ENCODE measurements at places on chromosomes 13 and 19. TPM values are rescaled to one million over a fixed set of nuclear protein-coding genes. Genes with fewer than 3 reads are reported as not detected.

Gene UPK1A
- polyA plus RNA-seq: 1.0 TPM

GRCh38 chr19:51726049-51726448 lies 2.3 kb upstream of the HAS1 start:
- peak; percentile 27 for DNase-seq

GRCh38 chr13:50156561-50157127 lies 141.4 kb downstream of the KCNRG start:
- no peak for DNase-seq

- no peak for DNase-seq
Measured at GRCh38 chr13:20140487-20140886, 20.4 kb downstream of the GJA3 start.

DNA sequence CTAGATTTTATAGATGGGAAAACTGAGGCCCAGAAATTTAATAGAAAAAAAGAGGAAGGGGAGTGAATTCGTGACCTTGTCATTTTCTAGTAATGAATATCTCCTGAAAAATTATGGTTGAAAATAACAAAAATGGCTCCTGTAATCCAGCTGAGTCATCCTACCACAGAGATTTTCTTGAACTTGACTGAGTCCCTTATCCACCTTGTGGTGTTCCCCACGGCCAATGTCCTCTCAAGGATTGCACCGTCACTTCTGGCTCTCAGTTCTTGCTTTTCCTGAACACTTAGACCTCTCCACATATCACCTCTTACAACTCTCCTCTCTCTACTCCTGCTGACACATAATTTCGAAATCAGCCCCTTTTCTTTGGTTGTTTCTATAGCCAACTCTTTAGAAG lies 1.2 kb upstream of the KATNAL1 start:
- no peak for DNase-seq

Gene CYP2B6
- not detected for polyA plus RNA-seq

Gene CEACAM20
- polyA plus RNA-seq: 0.53 TPM

Gene PNMA8C
- polyA plus RNA-seq: 1.2 TPM

- DNase-seq: no peak
Measured at GRCh38 chr19:49524812-49525455, 2.9 kb upstream of the RCN3 start.

Gene PPP1R13L
- polyA plus RNA-seq: 13.3 TPM

- DNase-seq: no peak
Measured at GRCh38 chr19:33865306-33865705, 68.6 kb downstream of the KCTD15 start.

- DNase-seq: no peak
Measured at GRCh38 chr13:99737481-99738245, 233.9 kb downstream of the ZIC5 start.

- DNase-seq: no peak
Measured at GRCh38 chr13:59547950-59548349, 615.8 kb downstream of the DIAPH3 start.

Gene KRTDAP
- polyA plus RNA-seq: 14.5 TPM

GRCh38 chr13:112391746-112392145 lies 15.6 kb downstream of the SPACA7 start:
- DNase-seq: no peak
